ENCODE measurements at places on chromosomes 6 and 20.

- DNase-seq = no peak
These were observed 40.1 kb downstream of the SNRPB start for GRCh38 chr20:2430538-2430937.

DNA sequence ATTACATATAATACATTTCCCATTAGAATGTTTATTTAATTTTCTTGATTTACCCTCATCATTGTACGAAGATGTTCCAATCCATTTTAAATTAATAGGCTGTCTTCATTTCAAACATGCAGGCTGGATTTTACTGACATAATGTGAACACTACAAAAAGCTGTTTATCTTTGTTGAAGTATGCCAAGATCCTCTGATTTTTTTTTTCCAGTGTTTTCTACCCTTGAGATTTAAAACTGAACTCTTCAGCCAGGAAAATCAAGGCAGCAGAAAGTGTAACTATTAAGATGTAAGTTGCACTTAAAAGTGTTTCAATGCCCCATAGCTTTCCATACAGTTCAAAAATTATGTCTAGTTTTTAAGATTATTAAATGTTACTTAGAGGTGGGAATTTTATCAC is 43.5 kb downstream of the PRKN start:
- DNase-seq = no peak

DNA sequence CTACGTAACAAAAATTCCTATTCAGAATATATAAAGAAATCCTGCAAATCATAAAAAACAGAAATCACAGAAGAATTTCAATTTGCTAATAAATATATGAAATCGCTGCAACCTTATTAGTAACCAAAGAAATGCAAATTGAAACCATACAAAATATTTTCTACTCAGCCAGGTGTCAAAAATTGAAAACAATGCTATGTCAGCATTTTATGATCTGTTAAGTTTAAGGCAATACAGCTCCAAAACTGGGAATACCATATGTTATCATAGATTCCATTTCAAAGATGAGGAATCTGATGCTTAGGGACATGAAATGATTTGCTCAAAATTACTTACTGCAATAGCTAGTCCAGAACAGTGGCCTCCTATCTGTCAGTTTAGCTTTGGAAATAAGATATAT is 168.9 kb downstream of the ID4 start:
- no peak for DNase-seq

DNA sequence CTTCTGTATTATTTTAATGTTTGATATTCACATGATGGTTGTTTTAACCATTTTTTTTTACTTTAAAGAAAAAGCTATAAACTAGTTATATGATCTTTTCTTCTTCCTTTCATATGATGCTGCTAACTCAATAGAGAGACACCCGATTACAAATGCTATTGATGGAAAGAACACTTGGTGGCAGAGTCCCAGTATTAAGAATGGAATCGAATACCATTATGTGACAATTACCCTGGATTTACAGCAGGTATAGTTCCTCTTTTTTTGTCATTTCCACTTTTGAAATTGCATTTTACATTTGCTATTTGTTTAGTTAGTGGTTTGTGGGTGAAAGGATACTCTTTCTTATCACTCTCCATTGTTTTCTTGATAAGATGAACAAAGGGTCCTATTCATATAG is 176.7 kb downstream of the LAMA2 start:
- DNase-seq = no peak

DNA sequence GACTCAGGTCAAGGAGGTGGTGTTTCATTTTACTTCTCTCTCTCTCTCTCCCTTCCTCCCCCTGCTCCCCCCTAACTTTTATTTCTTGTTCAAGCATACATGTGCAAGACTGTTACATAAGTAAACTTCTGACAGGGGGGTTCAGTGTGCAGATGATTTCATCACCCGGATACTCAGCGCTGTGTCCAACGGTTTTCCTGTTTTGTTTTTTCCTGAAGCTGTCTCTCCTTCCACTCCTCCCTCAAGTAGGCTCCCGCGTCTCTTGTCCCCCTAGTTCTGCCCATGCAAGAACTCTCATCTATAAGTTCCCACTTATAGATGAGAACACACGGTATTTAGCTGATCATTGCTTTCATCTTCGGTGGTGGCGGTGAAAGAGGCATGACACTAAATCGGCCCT is 751.9 kb upstream of the DEFB115 start:
- DNase-seq = no peak

GRCh38 chr6:90231308-90231707 is 65.3 kb downstream of the BACH2 start:
- DNase-seq = no peak

DNA sequence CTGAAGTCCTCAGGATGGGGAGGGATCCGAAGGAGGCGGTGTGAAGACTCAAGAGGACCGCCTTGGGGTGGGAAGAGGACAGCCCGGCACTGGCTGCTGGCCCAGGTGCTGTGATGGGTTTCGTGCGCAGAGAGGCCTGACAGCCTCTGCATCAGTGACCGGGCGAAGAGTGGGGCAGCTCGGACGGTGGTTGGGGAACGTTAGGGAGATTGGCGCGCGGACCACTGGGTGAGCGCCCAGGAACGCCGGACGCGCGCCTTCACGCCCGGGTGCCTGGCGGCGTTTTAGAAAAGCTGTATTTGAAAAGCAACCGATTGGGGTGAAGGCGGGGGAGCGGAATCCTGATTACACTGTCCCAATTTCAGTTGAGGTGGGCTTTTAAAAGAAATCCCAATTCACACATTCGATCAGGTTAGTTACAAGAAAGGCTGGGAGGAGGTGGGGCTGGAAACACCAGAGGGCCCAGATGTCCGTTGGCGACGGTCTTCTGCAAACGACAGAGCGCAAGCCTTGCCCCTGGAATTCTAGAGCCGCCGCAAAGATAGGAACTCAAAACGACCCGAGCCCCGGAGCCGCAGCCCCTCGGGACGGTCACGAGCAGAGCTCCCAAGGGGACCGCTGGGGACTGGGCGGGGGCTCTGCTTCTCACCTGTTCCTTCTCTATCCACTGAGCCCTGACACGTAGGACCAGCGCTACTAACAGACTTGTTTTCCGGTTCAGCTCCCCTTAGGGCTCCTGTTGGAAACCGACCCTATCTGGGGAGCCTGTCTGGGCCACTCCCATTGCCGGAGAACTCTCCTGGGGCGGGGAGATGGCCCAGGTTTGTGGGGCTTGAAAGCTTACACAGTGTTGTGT is 8.5 kb upstream of the TRIM40 start:
- DNase-seq = peak; percentile 90

GRCh38 chr6:103140308-103141027 is 1719.3 kb downstream of the HACE1 start:
- DNase-seq = no peak

DNA sequence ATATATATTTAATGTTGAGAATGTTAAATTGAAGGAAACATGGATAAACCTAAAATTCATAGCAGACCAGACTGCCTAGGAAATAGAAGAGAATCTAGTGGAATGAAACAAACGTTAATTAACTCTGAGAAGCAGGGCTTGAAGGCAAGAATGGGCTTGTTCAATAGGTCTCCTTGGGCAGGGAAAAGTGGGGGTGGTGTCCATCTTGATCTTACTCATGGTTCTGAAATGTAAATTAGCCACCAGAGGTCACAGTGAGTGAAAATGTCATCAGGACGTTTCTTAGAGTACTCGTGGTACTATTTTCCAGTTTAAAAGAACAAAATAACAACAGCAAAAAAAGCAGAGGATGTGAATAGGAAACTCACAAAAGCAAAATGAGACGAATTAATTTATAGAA is 66.8 kb upstream of the BTBD3 start:
- no peak for DNase-seq

DNA sequence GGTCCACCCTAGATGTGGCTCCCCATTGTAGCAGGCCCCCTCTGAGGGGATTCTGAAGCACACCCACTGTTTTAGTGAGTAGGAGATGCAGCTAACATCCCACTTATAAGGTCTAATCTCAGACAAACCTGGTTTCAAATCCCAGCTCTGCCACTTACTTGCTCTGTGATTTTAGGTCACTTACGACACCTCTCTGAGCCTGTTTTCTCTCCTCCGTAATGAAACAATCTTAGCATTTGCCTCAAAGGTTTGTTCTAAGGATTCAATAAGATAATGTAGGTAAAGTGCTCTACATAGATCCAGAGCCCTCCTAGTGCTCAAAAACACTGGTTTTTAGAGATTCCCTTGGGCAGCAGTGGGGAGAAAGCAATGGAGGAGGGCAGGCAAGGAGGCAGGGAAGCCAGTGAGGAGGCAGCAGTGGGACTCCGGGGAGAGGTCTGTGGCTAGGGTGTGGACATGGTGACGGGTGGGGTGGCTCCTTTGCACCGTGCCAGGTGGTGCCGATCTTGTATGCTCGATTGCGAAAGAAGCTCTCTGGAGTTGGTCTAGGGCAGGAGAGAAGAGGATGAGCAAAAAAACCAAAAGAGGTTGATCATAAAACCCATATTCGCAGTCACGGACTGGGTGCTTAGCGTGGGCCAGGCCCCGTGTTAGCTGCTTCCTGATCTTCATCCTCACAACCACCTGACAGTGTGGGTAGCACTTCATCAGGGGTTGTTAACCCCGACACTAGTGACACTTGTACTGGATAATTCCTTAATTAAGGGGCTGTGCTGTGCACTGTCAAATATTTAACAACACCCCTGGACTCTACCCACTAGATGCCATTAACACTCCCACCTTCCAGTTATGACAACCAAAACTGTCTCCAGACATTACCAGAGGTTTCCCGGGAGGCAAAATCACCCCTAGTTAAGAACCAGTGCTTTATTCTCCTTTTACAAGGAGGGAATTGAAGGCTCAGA is 16.8 kb upstream of the PTGIS start:
- DNase-seq = no peak

DNA sequence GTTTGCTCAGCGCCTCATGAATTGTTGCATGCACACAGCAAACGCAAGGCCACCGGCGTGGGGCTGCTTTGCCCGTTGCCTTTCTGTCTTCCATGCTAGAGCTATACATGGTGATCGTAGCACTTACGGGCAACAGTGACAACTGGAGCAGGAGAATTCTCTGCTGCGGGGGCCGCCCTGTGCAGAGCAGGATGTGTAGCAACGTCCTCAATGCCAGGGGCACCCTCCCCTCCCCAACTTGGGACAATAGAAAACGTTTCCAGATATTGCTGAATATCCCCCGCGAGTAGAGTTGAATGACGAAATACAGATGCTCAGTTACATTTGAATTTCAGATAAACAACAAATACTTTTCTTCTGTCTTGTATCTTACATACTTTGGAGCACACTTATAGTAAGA is 198.7 kb downstream of the TFAP2C start:
- no peak for DNase-seq

DNA sequence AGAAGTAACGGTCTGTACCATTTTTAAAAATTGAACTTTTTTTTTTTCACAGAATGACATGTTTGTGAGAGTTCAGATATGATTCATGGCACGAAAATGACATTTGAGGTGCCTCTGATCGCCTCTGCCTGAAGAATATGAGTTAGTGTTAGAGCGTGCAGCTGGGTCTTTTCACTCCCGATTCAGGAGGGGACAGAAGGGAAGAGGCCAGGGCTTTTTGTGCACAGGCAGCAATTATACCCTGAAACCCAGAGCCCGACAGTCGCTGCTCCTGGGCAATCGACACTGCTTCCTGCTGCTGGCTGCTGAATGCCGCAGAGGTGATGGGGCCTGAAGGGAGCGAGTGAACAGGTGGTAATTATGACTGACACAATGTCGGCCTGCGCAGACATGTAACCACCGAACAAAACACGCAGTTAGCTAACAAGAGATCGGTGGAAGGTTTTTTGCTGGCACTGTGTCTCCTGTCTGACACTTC is 652.0 kb upstream of the NOX3 start:
- DNase-seq = peak; percentile 88

GRCh38 chr6:55773620-55774216 is 101.7 kb downstream of the BMP5 start:
- no peak for DNase-seq

GRCh38 chr20:39268981-39269461 is 306.9 kb downstream of the DHX35 start:
- DNase-seq = no peak

DNA sequence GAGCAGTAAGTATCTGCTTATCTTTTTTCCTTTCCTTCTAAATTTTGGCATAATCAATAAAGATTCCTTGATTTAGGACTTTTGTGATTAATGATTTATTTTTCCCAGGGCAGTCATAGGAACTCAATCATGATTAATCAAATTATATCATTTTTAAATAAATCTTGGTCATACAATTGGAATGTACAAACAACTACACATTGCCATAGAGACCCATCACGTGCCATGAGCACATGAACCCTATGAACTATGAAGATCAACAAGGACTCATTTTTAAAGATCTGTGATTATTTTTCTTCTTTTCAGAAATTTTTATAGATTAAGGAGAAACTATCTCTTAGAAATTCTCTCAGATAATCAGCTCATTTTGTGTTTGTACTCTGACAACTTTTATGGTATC is 622.4 kb downstream of the BCKDHB start:
- DNase-seq = no peak

DNA sequence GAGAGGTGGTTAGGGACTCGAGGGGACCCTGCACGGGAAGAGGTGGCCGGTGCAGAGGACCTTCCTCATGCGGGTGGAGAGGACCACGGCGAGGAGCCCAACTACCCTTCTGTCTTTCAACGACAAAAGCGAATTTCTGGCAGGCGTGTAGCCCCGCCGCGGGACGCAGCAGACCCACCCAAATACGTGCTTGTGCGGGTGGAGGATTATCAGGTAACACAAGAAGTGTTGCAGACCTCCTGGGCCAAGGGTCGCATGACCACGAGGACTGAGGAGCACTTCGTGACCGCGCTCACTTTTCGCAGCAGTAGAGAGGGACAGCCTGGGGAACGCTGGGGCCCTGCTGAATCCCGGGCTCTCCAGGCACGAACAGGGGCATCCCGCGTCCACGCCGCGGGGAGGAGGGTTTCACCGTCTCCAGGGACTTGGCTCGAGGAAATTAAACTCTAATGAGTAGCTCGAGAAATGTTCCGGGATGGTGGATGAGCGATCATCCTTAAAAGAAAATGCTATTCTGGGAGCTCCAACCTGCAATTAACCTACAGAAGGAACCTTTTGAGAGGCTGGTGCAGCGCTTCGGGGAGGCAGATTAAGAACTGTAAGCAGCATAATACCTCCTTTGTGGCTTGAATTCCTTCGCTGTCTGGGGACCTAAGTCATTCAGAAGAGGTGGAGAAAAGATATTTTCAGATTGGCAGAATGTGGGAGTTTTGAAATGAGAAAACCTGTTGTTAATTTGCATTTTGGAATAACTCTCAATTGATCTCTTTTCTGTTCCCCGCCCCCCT is 804 bp downstream of the C6orf141 start:
- DNase-seq = no peak
